H9 (cell line): ENCODE measurements at places on chromosomes 7 and 10.

DNA sequence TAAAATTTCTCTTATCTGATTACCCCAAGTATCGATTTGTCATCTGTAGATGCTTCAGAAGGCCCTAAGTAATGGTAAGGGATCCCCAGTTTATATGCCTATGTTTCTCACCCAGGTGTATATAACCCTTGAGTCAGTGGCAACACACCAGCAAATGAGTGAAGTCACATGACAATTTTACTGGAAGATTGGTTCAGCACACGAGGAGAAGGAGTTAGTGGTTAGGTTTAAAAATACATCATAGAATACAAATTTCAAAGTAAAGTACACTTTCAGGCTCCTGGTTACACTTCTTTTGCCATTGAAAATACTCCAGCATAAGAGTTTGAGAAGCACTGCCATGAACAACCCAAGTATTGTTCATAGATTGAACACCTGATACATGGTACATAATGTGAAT, 29.7 kb upstream of the CAPZA2 start:
- no peak for DNase-seq

GRCh38 chr7:28157831-28158416, 22.7 kb downstream of the JAZF1 start:
- no peak for DNase-seq

- no peak for DNase-seq
These were observed 73.1 kb downstream of the CRPPA start for GRCh38 chr7:16348251-16348650.

DNA sequence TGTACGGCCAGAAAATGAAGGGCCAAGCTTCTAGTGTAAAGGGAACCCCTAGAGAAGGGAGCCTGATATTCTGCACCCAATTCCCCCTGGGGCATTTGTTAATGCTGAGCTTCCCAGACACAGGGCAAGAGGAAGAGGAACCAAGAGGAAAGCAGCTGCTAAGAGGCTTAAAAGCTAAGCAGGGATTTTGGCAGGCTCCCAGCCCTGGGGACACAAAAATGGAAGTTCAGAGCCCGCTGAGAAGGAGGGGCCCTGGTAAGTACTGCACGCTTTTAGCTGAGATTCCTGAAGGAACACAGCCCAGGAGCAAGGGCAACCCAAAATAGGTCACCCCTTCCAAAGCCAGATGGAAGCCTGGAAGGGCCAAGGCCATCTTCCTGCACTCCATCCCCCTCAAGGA, 387.3 kb upstream of the MGMT start:
- no peak for DNase-seq

- peak; percentile 24 for DNase-seq
These were observed 97.2 kb downstream of the OAT start for GRCh38 chr10:124321433-124322089.
